ENCODE measurements at places on chromosomes 11 and 22.

DNA sequence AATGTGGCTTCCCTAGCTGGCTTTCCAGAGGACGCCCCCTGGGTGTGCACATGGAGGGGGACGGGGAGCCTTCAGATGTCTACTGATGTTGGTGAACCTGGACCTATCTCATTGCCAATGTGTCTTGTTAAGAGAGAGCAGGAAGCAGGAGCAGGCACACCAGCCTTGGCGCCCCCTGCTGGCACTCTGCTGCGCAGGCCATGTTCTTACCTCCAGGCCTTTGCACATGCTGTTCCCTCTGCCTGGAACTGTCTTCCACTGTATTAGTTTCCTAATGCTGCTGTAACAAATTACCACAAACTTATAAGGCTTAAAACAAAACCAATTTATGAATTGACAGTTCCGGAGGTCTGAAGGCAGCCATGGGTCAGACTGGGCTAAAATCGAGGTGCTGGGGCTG lies 23.6 kb upstream of the MN1 start:
- DNase-seq, result no peak

GRCh38 chr22:29987137-29987536 lies 93.1 kb upstream of the HORMAD2 start:
- peak; percentile 5 for DNase-seq

DNA sequence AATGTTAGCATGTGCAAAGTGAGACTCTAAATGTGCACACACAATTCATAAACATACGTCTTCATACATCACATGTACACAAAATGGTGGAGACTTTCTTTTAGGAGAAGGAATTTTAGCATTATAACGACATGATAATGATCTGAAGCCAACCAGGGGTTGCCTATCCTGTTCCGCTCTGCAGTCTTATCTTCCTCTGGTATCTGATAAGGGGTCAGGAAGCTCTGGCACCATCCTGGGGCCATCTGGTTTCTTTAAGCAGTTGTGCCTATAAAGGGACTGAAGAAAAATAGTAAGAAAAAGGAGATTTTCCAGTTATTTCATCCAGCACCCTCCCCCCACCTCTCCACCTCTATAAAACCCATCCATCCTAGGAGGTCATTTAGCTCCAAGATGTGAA lies 5.8 kb upstream of the NUP50 start:
- no peak for DNase-seq

DNA sequence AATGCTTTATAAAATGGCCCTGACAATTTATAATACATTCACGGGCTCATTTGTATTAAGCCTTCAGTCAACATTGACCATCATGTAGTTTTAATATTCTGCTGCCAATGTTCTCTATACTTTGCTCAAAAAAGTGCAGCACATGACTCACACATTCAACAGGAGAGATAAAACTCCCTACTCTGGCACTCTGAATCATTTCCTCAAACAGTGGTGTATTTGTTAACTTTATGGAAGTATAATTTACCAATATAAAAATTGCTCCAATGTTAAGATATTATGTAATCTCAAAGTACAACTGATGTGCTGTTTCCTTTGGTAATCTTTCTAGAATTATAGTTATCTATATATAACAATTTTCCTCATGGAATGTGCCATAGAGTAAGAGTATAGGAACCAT lies 39.9 kb downstream of the MAML2 start:
- DNase-seq, result no peak

GRCh38 chr22:39967996-39968972 lies 8.1 kb downstream of the TMA7B start:
- no peak for DNase-seq

Measured in endothelial cell (in vitro differentiated cells).